ENCODE measurements at places on chromosomes 5 and 9. TPM values are rescaled to one million over a fixed set of nuclear protein-coding genes. Genes with fewer than 3 reads are reported as not detected.

- no peak overlapping the region for H3K4me3 ChIP-seq
- peaks cover 8% of the 10 kb centered on the region for H3K4me1 ChIP-seq
- no peak for DNase-seq
- no peak overlapping the region for H3K27ac ChIP-seq
- no peaks in the 10 kb centered on the region for H3K36me3 ChIP-seq
- no peaks in the 10 kb centered on the region for H3K27me3 ChIP-seq
These were observed 146.3 kb upstream of the POU5F2 start for GRCh38 chr5:93887678-93888077.

GRCh38 chr9:95062596-95063065 is 254.9 kb downstream of the FANCC start:
- peaks cover 39% of the 10 kb centered on the region for H3K36me3 ChIP-seq
- H3K27me3 ChIP-seq = no peaks in the 10 kb centered on the region
- H3K27ac ChIP-seq = no peak overlapping the region
- no peak overlapping the region for H3K4me3 ChIP-seq

- no peak overlapping the region for H3K4me3 ChIP-seq
- no peak overlapping the region for H3K27ac ChIP-seq
These were observed 13.4 kb downstream of the IPPK start for GRCh38 chr9:92656537-92656925.

DNA sequence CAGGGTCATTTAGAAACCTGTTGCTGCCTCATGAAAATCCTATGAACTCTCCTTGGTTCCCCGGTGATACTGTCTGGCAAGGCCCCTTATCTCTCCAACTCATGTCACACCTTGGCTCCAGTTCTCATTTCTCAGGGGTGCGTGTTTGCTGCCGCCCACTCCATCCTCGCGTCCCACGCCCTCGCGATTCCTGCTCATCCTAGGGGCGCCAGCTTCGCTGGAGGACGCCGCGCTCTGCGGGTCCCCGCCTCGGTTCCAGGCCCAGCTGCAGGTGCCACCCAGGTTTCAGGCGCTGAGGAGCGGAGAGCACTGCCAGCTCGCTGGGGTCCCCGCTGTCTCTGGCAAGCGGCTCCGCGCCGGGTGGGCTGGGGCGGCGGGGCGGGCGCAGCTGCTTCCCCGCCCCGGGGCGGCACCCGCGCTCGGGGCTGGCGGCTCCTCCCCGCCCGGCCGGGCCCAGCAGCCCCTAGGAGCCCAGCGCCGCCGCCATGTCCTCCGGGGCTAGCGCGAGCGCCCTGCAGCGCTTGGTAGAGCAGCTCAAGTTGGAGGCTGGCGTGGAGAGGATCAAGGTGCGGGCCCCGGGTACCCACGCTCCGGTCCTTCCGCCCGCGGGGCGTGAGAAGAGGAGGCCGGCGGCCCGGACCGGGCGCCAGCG is at the start of gene GNG10:
GNG10 (plus strand) TSS at position 456 of the 652 bp plus-strand sequence; CDS start at position 486, 30 bp downstream.
- no peaks in the 10 kb centered on the region for H3K36me3 ChIP-seq
- DNase-seq = peak; percentile 47
- peak within 1 kb of the TSS; percentile 58 for H3K27ac ChIP-seq
- H3K4me1 ChIP-seq = peaks cover 17% of the 10 kb centered on the region
- H3K27me3 ChIP-seq = no peaks in the 10 kb centered on the region

GRCh38 chr5:169950333-169950732 is 30.0 kb downstream of the INSYN2B start:
- H3K4me1 ChIP-seq = peaks cover 28% of the 10 kb centered on the region
- no peaks in the 10 kb centered on the region for H3K27me3 ChIP-seq
- H3K4me3 ChIP-seq = no peak overlapping the region
- peaks cover 9% of the 10 kb centered on the region for H3K36me3 ChIP-seq

DNA sequence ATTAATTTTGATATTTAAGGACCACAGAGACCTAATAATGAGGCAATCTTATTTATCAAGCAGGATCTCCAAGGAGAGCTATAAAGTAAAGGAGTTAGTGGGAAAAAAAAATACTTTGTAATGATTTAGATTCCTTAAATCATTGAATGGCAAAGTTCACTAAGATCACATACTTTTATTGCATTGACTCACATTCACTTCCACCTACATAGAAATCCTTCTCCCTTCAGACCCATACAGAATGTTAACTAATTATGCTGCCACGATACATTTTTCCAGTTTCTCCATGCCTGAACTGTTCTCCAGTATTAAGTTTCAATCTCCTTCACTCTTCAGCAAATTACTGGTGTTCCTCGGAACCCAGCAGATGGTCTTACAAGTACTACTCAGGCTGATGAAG is 388.7 kb downstream of the EFNA5 start:
- DNase-seq = peak; percentile 84
- no peaks in the 10 kb centered on the region for H3K36me3 ChIP-seq
- no peak overlapping the region for H3K27ac ChIP-seq
- no peak overlapping the region for H3K4me3 ChIP-seq

DNA sequence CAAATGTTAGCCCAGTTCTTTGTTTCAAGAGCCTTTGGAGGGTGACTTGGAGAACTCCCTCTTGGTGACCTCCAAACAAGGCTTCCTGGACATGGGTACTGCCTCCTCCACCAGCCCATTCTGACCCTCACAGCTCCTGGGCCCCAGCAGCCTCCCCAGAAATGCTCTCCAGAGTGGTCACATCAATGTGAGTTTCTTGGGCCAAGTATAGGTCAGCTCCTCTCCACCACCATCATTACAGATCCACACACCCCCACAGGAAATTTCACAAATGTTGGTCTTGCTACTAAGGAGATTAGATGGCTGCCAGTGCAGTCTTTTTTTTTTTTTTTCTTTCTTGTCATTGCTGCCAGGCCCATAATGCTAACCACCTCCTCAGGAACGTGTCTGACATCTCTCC is 410.7 kb downstream of the DTWD2 start:
- no peaks in the 10 kb centered on the region for H3K4me1 ChIP-seq
- no peak overlapping the region for H3K27ac ChIP-seq
- DNase-seq = no peak
- H3K27me3 ChIP-seq = no peaks in the 10 kb centered on the region
- no peak overlapping the region for H3K4me3 ChIP-seq
- H3K36me3 ChIP-seq = no peaks in the 10 kb centered on the region

DNA sequence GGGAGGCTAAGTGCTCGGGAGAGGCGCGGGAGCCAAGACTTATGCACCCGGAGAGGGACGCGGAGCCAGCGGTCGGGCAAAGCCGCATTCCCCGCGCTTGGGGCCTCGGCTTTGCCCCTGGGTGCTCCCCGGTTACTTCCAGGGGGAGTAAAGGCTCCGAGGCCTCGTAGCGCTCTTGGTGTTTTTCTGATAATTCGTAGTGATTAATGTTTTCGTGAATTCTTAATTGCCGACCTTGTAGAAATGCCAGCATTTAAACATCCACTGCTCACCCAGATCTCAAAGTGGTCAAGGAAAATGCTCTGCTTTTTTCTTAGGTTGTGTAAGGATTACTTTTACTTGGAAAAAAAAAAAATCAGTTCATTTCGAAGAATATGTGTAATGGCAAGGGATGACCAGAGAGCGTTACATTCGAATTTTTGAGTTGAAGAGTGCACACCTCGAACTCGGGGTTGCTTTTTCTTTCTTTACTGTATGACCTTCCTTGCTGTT is 654 bp upstream of the TUT7 start:
- peak overlapping the region; percentile 88 for H3K4me3 ChIP-seq
- H3K36me3 ChIP-seq = peaks cover 13% of the 10 kb centered on the region
- peaks cover 19% of the 10 kb centered on the region for H3K4me1 ChIP-seq
- peak; percentile 60 for DNase-seq
- no peaks in the 10 kb centered on the region for H3K27me3 ChIP-seq

DNA sequence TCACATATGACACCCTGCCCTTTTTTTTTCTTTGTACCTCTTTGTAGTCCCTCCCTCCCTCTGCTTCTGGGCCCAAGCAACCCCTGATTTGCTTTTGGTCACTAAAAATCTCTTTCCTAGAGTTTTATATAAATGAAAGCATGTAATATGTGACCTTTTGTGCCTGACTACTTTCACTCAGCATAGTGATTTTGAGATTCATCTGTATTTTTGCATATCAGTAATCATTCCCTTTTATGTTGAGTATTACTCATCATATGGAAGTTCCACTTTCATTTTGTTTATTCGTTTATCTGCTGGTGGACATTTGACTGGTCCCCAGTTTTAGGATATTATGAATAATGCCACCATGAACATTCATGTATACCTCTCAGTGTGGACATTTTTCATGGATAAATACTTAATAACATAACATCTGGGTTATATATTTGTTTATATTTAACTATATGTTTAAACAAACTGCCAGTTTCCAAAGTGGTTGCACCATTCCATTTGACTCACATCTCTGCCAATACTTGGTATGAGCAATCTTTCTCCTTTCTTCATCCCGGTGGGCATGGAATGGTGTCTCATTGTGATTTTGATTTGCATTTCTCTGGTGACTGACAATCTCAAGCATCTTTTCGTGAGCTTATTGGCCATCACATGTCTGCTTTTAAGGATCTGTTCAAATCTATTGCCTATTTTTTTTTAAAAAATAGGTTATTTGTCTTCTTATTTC is 115.7 kb upstream of the S1PR3 start:
- H3K36me3 ChIP-seq = no peaks in the 10 kb centered on the region
- H3K4me3 ChIP-seq = no peak overlapping the region
- no peaks in the 10 kb centered on the region for H3K4me1 ChIP-seq
- peaks cover 3% of the 10 kb centered on the region for H3K27me3 ChIP-seq

GRCh38 chr5:111929867-111930266 is 172.9 kb upstream of the NREP start:
- no peaks in the 10 kb centered on the region for H3K36me3 ChIP-seq
- peak; percentile 95 for DNase-seq
- peaks cover 45% of the 10 kb centered on the region for H3K4me1 ChIP-seq
- H3K27me3 ChIP-seq = no peaks in the 10 kb centered on the region

DNA sequence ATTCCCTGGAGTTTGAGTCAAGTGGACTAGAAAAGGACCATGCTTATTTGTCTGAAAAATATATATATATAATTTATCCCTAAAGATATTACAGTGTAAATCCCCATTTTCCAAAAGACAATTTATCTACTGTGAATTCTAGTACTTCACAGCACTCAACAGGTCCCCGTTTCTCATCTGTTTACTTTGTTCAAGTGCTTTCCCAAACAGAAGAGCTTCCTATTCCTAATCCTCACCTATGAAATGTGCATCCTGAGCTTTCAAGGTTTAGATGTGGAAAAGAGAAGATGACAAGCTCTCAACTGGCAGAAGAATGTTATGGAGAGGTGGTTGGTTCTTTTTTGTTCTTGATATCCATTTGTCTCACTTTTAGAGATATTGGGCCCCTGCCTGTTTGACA is 401.6 kb upstream of the ZNF608 start:
- H3K27me3 ChIP-seq = no peaks in the 10 kb centered on the region
- H3K4me1 ChIP-seq = no peaks in the 10 kb centered on the region
- no peak for DNase-seq
- no peaks in the 10 kb centered on the region for H3K36me3 ChIP-seq
- no peak overlapping the region for H3K27ac ChIP-seq
- no peak overlapping the region for H3K4me3 ChIP-seq

GRCh38 chr9:137575364-137575715 is 3.4 kb downstream of the DPH7 start:
- no peak overlapping the region for H3K4me3 ChIP-seq
- no peaks in the 10 kb centered on the region for H3K27me3 ChIP-seq
- DNase-seq = no peak
- H3K36me3 ChIP-seq = peaks cover 24% of the 10 kb centered on the region
- H3K27ac ChIP-seq = no peak overlapping the region

- H3K27ac ChIP-seq = no peak overlapping the region
- no peaks in the 10 kb centered on the region for H3K4me1 ChIP-seq
- H3K36me3 ChIP-seq = no peaks in the 10 kb centered on the region
These were observed 12.6 kb upstream of the GNAQ start for GRCh38 chr9:78044189-78044588.

DNA sequence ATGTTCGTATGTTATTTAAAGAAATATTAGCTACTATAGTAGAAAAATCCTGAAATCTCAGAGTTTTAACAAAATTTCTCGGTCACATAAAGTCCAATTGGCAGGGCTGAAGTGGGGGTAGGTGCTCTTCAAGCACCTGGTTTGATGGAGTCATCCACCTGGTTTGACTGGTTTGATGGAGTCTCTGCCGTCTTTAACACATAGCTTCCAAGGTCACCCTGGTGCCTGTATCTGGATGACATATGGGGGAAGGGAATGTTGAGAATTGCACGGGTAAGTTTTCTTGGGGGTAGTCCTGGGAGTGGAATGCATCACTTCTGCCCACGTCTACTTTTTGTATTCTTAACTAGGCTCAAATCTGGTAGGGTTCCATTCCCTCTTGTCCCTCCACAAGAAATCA is 351.2 kb downstream of the SH3GL2 start:
- no peak overlapping the region for H3K4me3 ChIP-seq
- H3K4me1 ChIP-seq = no peaks in the 10 kb centered on the region
- no peak for DNase-seq
- H3K27ac ChIP-seq = no peak overlapping the region
- no peaks in the 10 kb centered on the region for H3K27me3 ChIP-seq

DNA sequence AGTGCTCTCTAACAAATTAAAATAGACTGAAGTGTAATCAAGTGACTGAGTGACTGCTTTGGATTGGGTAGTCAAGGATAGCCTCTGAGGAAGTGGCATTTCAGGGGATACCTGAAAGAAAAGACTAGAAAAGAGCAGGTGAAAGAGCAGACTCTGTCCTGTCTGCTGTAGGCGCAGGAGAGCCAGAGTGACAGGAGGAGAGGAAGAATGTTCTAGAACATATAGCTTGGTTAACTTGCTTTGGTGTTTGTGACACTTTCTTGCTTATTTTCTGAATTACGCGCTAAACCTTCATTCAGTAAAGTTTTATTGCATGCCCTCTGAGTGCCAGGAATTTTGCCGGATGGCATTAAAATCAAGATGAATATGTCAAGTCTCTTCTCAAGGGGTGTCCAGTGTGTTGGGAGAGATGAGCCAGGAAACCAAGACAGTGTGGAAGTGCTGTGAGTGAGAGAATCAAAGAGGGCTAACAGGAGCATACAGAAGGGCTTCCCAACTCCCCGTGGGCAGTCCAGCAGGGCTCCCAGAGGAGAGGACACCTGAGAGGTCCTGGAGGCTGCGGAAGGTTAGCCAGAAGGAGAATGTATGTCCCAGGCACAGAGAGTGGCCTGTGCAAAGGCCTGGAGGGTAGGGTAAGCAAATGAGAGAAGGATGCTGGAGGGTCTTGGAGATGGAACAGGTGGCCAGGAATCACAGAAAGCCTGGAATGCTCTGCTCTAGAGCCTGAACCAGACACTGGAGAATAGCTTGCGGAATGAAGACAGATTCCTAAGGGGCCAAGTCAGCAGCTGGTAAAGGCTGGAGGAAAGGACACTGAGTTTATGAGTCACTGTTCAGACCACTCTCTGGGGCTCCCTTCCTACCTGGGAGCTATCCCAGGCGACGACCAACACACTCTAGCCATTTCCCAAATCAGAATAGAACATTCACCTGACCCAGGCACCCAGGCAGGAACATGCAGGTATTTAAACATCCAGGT is 59.3 kb downstream of the SLC22A5 start:
- H3K4me1 ChIP-seq = peaks cover 50% of the 10 kb centered on the region
- H3K4me3 ChIP-seq = no peak overlapping the region
- peak; percentile 88 for DNase-seq
- H3K27ac ChIP-seq = peak overlapping the region; percentile 10
- no peaks in the 10 kb centered on the region for H3K36me3 ChIP-seq
- H3K27me3 ChIP-seq = no peaks in the 10 kb centered on the region

GRCh38 chr9:134661299-134661698 is 19.7 kb downstream of the COL5A1 start:
- no peak for DNase-seq
- no peaks in the 10 kb centered on the region for H3K27me3 ChIP-seq
- peaks cover 15% of the 10 kb centered on the region for H3K36me3 ChIP-seq
- no peak overlapping the region for H3K4me3 ChIP-seq
- H3K27ac ChIP-seq = peak overlapping the region; percentile 84

Gene OCLN
- total RNA-seq = 15.3 TPM

Gene LIX1
- total RNA-seq = 0.59 TPM

Gene BRD8
- 33.1 TPM for total RNA-seq

Gene MUSK
- total RNA-seq = not detected

Gene CCNO
- 0.43 TPM for total RNA-seq

Gene F12
- 3.0 TPM for total RNA-seq

Data from astrocyte (in vitro differentiated cells and primary cell).